ENCODE measurements at places on chromosomes 12 and 14.

DNA sequence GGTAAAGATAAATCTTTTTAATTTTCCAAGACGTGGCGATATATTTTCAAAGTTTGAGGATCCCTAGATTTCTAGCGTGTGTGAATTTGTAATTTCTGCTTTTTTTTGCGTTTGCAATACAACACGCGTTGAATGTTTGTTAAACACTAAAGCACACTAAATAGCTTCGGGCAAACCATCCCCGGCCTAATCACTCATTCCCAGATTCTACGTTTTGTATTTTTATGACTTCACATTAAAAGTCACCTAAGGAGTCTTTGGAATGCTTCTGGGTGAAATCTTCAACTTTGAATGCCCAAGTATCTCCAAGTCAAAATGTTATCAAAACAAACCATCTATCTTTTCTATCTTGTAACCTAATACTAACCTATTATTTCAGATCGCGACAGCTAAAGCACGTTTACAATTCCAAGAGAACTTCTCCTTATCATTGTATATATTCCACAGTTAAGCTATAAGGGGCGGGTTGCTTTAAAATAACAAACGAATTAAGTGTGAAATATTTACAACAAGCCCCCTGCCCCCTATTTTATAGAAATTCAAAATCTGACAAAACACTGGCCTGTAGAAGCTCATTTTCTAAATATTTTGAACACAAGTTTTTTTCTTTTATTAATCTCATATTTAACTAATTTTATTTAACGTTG lies 1.1 kb downstream of the ALX1 start:
- no peak for DNase-seq

- no peak for DNase-seq
Measured at GRCh38 chr12:49811136-49811535, 17.1 kb downstream of the NCKAP5L start.

DNA sequence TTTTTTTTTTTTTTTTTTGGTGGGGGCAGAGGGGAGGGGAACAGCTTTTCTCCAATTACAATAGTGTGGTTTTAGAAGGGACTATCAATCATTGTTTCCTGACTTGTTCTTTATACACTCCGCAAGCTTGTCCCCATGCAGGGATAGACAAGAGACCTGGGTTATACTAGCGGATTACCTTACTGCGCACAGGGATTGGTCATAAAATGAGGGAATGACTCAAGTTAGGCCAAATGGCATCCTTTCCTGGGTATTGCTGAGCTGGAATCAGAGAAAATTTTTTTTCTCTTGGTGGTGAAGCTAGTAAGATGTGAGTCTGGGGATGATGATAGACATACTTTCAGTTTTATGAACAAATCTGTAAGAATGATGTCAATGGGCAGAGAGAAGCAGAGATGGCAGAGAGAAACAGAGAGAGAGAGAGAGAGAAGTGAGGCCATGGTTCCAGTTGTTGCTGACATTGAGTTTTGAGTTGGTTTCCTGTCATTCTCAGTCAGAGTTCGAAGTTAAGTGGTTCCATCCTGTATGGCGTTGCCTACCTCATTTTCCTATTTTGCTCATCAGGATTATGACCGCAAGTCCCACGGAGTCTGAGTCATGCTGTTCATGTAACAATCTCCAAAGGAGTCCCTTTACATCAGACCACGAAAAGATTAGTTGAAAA lies 59.1 kb upstream of the OTOGL start:
- no peak for DNase-seq

DNA sequence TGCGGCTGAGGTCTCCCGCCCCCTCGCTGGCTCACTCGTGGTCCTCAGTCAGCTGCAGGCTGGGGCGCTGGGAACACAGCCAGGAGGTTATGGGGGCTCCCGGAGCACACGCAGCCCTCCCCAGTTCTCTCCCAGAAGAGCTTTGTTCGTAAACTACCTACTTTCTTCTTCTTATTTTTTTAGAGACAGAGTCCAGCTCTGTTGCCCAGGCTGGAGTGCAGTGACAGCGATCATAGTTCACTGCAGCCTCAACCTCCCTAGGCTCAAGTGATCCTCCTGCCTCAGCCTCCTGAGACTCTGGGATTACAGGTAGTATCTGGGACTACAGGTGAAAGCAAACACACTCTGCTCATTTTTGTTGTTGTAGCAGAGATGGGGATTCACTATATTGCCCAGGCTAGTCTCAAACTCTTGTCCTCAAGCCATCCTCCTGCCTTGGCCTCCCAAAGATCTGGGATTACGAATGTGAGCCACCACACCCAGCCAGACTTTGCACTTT lies 15.5 kb upstream of the PLA2G1B start:
- DNase-seq = no peak

- no peak for DNase-seq
Measured at GRCh38 chr12:48061938-48062719, 43.8 kb downstream of the SENP1 start.

Data from stimulated activated CD4-positive, alpha-beta T cell treated with anti-CD3 and anti-CD28 coated beads, Interleukin-15, amount 100 ng/mL, for 1 hour (primary cell).